ENCODE measurements at places on chromosomes 11 and 22. TPM values are rescaled to one million over a fixed set of nuclear protein-coding genes. Genes with fewer than 3 reads are reported as not detected.

The RIN1 gene
- total RNA-seq: 1.6 TPM

The LRRC4C gene
- total RNA-seq: not detected

The SLC16A8 gene
- not detected for total RNA-seq

The ESAM gene
- total RNA-seq: 0.39 TPM

The PRRG4 gene
- total RNA-seq: 0.23 TPM

The MAJIN gene
- total RNA-seq: 1.2 TPM

The CLNS1A gene
- 185 TPM for total RNA-seq

The LINC01488 gene
- total RNA-seq: not detected

The OTOG gene
- not detected for total RNA-seq

The CADM1 gene
- 0.91 TPM for total RNA-seq

The SLCO2B1 gene
- not detected for total RNA-seq

The PKP3 gene
- 0.18 TPM for total RNA-seq

The MPZL3 gene
- 53.2 TPM for total RNA-seq

The GPR83 gene
- 0.07 TPM for total RNA-seq

The POTEH gene
- total RNA-seq: not detected

The OR52H1 gene
- not detected for total RNA-seq

The LRRC55 gene
- total RNA-seq: not detected

The DEPDC7 gene
- total RNA-seq: 2.3 TPM

The FUT4 gene
- 4.4 TPM for total RNA-seq

The DNAJB7 gene
- not detected for total RNA-seq

The POU2AF3 gene
- total RNA-seq: not detected

The FOLR3 gene
- total RNA-seq: not detected

The KDM2A gene
- total RNA-seq: 89.7 TPM

The BTBD18 gene
- not detected for total RNA-seq

Measured in activated CD4-positive, alpha-beta T cell treated with anti-CD3 and anti-CD28 coated beads for 36 hours (primary cell).